ENCODE measurements at places on chromosomes 3 and 15.
A peak's percentile ranks its signal among the peaks of the same experiment; 100 is the strongest.

DNA sequence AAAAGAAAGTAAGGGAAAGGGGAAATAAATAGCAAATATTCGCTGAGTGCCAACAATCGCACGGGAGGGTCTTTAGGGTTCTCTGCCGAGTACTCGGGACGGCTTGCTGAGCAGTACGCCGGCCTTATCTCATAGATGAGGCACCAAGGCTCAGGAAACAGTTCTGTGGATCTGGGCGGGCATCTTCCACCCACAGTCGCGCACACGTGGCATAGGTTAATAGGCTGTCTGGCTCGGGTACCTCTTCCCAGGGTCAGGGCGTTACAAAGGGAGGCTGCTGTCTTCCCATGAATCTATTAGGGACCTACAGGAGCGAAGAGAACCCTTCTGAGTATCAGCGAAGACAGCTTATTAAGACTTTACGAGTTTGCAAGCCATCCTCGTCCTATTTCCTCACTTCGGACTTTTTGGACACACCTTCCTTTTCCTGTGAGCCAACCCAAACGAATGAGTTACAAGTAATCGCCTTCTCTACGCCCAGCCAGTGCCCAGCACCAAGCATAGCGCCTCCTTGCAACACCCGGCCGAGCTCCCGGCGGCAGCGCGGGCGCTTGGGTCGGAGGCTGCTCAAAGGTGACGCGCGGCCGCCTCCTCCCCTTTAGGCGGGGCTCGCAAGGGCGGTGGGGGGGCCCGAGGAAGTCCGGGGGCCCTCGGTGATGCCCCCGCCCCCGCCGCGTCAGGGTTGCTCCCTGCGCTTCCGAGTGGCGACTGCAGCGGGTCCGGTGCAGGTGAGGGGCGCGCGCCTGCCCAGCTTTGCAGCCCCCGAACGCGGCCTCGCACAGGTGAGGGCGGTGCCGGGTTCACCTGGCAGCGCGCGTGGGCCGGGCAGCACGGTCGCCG, at the start of gene MCTP2:
TSS of gene MCTP2 (plus strand) at position 679 of the 840 bp plus-strand sequence. CDS start 66,705 bp downstream, outside the sequence.
- DNase-seq = peak; percentile 94

- no peak for DNase-seq
These were observed 18.6 kb downstream of the MAGEF1 start for GRCh38 chr3:184693011-184693975.

- DNase-seq = no peak
These were observed 149.5 kb downstream of the EPHA3 start for GRCh38 chr3:89256882-89257281.

GRCh38 chr3:168794427-168794826, 698.7 kb upstream of the GOLIM4 start:
- DNase-seq = peak; percentile 52

- no peak for DNase-seq
These were observed 31.7 kb upstream of the THUMPD3 start for GRCh38 chr3:9331171-9331570.

GRCh38 chr3:10867384-10867783, 51.4 kb downstream of the SLC6A11 start:
- no peak for DNase-seq

DNA sequence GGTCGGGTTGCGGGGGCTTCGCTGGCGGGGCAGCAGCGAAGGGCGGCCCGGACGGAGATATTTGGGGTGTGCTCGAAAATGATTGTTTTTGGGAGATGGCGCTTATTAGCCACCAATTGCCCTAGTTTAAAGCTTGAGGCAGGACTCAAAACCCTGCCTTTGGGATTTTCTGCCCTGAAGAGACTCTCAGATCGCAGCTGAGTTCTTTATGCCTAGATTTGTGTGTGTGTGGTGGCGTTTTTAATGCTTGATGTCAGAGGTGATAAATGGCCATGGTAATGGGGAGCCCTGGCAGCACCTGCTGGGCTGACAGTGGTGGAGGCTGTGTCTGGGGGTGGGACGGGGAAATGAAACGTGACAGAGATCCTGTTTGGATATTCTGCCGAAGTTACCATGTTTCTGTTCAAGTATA, 604 bp downstream of the KCTD6 start:
- DNase-seq = peak; percentile 5

DNA sequence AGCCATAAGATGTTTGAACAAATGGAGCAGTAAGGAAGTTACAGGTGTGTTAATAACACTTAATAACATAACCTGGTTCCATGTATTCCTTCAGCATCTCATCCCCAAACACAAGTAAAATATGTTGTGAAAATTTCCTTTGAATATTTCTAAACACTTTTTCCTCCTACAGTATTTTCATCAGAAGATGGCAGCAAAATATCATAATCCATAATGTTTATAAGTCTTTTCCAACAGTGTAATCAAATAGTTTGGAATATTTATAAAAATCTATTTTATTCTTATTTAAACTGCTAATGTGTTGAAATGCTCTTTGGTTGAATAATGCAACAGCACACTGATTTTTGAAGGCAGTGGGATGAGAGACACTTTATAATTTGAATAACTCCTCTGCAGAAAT, 1020.5 kb downstream of the OTOL1 start:
- peak; percentile 9 for DNase-seq

DNA sequence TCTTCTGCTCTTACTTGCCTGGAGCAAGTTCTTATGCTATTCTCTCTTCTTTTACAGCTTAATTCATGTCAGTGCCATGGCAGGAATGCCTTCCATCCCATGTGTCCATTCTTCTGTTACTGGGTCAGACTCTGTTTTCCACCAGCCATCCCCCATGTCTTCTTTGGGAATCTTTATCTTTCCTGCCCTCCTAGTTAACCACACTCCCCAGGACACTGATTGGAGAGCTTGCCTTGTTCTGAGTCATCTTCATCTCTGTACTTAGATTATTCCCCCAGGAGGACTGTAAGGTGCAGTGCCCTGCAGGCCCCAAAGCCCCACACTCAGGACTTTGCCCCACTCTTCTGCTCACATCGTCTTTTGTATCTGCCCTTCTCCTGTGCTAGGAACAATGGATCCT, 3.6 kb downstream of the ABHD17C start:
- no peak for DNase-seq

- no peak for DNase-seq
These were observed 98.2 kb downstream of the ZNF609 start for GRCh38 chr15:64558460-64559179.

DNA sequence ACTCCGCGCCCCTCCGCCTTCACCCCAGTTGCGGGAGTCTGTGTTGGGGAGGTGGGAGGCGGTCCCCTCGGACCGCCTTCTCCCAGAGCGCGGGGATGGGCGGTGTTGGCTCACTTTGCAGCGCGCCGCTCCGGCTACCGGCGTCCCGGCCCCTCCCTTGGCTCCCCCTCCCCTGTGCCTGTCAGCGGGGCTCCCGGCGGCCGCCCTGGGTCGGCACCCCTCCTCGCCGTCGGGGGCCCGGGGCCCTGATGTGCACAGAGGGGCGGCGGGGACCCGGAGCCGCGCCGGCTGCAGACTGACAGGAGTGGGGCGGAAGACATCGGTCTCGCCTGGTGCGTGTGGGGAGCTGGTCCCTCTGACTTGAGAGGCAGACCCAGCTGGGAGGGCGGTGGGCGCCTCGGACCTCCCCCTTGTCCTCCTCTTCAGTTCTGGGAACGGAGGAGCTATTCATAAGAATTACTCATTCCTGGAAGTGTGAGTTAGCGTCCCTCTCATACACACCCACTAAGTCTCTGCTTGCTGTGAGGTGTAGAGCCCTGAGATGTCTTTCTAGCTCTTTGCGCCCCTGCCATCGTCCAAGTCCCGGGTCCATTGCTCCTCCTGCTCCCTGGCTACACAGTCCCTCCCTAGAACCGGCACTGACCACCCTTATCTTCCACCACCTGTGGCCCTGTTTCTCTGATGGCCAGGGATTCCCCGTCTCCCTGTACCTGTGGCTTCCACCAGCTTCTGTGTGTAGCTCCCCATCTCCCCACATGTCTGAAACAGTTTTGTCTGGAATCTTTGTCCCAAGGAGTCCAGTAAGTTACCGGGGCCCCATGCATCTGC, 42.3 kb upstream of the ROPN1 start:
- peak; percentile 39 for DNase-seq

- peak; percentile 2 for DNase-seq
These were observed 55.6 kb upstream of the ABHD10 start for GRCh38 chr3:111923095-111923771.

GRCh38 chr15:75532413-75533250, 46.5 kb downstream of the PTPN9 start:
- peak; percentile 78 for DNase-seq

Data from DMS53 (cell line).